ENCODE measurements at places on chromosomes 2 and 18.

DNA sequence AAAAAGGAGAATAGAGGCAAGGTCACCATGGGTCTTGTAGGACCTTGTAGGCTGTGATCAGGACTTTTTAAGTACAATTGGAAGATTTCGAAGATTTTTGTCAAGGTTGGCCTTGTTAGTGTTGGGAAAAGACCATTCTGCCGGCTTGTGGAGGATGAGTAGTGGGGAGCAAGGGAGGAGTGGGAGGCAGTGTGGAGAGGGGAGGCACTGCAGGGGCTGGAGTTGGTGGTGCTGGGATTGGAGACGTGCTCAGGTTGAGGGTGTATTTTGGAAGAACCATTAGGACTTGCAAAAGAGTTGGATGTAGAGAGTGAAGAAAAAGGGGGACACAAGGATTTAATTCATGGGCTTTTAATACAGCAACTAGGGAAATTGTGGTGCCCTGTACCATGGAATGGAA lies 397.1 kb downstream of the TSN start:
- no peak for DNase-seq

DNA sequence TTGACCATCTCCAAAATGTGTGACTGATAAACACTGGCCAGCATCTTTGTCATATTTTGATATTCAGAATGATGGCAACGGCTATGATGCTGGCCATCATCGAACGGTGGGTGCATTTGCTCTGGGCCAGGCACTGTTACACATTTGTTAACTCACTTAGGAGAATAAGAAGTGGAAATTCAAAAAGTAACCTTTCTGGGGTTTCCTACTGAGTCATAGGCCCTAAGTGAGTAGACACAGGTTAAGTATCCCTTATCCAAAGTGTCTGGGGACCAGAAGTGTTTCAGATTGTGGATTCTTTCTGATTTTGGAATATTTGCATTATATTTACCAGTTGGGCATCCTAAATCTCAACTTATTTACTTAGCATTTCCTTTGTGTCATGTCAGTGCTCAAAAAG lies 64.7 kb upstream of the TMEM87B start:
- DNase-seq, result no peak

DNA sequence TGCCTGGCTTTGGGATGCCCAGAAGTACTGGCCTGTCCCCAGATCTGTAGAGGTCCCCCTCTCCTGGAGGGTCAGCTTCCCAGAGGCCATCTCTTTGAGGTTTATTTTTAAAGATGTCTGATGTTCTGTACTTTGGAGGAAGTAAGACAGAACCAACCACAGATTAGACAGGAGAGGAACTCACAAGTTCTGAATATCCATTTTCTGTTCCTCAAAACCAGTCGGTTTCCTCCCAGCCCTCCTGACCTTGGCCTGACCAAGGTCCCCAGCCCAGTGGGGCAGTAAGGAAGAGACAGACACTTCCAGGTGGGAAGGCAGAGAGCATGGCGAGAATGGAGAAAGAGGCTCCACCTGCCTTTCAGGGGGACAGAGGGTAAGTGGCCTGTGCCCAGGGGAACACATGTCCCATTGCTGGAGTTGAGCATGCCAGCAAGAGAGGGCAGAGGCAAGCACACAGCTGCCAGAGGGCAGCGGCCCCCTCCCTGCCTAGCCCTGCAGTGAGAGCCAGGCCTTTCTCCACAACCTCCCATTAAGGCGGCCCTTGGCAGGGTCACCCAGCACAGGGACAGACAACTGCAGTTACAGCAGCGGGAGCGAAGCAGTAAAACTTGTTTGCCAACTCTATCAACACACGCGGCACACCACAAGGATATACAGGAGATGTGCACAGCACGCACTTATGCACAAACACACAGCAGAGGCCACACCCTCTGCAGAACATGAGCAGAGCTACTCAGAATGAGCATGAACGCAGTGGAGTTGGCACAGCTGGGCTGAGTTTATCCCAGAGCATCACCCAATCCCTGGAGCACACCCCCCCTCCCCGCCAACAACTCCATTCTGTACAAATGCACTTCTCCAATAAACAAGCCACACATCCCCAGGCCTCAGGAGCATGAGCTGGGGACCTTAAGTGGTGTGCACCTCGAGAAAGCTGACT lies 18.5 kb upstream of the SEMA4C start:
- DNase-seq, result no peak

- DNase-seq, result no peak
These were observed at the start of gene NETO1 for GRCh38 chr18:72867746-72868584. Gene NETO1 (minus strand): TSS chr18:72867987. CDS start chr18:72867291, 696 bp downstream.

GRCh38 chr2:172821370-172822338 lies 86.0 kb downstream of the RAPGEF4 start:
- peak; percentile 40 for DNase-seq

- DNase-seq, result no peak
These were observed 2.1 kb upstream of the TWIST2 start for GRCh38 chr2:238845583-238846377.

GRCh38 chr2:105760639-105761337 lies 16.1 kb downstream of the NCK2 start:
- DNase-seq, result no peak

DNA sequence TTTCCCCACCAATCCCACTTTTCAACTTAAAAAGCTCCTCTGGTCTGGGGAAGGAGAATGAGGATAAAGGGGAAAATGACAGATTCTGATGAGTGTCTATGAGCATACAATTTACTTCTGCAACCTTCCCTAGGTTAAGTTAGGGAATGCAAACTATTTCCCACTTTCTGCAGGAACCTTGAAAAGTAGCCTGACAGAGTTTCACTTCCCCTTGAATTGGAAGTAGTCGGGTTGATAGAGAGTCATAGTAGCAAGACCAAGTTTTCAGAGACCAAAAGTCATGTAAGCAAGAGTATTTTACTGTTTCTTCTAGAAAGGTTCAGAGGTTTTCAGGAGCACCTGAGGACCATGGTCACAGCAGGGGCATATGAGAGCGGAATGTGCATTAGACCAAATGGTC lies 815.1 kb downstream of the CPS1 start:
- DNase-seq, result no peak

- no peak for DNase-seq
These were observed 7.6 kb upstream of the LPIN1 start for GRCh38 chr2:11738589-11739436.

- DNase-seq, result peak; percentile 7
These were observed 387.8 kb downstream of the ZNF521 start for GRCh38 chr18:24964216-24964615.

GRCh38 chr2:181074457-181074856 lies 94.1 kb downstream of the UBE2E3 start:
- no peak for DNase-seq

DNA sequence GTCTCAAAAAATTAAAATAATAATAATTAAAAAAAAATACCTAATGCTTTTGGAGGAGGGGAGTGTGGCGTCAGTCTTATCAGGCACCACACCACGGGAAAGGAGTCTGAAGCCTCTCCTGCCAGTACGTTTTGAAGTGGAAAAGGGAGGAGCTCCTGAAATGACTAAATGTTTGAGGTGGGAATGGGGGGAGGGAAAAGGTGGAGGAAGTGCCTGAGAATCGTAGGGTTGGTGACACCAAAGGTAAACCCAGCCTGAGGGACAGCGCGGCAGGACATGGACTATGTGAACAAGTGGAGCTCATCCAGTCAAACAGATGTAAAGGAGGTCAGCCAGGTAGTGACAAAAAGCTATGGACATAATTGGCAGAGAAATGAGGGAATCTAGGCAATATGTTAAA lies 42.2 kb upstream of the EPHA4 start:
- DNase-seq, result no peak

- DNase-seq, result no peak
These were observed 142.4 kb downstream of the NDUFA10 start for GRCh38 chr2:239882781-239883180.

GRCh38 chr2:159226059-159226461 lies 60.4 kb downstream of the WDSUB1 start:
- DNase-seq, result peak; percentile 54

- no peak for DNase-seq
These were observed 10.8 kb downstream of the LRRFIP1 start for GRCh38 chr2:237638176-237638575.

- DNase-seq, result no peak
These were observed 198.9 kb upstream of the RND3 start for GRCh38 chr2:150686391-150686790.

DNA sequence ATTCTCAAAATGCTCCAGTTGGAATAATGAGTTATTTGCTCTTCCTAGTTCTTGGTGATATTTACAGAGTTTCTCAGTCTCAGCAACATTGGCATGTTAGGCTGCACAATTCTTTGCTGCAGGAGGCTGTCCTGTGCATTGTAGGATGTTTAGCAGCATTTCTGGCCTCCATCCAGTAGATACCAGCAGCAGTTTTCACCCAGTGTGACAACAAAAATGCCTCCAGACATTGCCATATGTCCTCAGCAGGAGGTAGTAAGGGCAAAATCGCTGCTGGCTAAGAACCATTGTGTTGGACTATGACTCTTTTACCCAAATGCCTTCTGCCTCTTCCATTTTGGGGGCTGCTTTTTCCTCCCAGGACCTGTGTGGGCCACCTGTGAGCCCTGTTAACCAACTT lies 50.4 kb downstream of the PAX8 start:
- DNase-seq, result no peak

DNA sequence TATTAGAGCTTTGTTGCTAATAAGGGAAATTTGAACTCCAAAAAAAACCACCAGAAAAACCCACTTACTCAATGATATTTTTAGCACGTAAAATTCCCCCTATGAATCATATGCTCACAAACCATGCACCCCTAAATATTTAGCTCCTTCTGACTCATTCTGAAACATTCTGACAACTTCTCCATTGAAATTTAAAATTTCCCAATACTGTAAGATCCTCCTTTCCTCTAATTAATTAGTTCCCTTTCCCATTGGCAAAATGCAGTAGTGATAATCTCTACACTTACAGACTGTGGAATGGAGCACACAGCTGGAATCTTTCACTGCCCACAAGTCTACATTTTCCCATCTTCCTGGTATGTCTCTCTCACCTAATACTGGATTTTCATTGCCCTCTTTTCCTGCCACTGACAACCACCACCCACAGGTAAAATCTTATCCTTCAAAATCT lies 215.8 kb upstream of the ACVR2A start:
- DNase-seq, result no peak

DNA sequence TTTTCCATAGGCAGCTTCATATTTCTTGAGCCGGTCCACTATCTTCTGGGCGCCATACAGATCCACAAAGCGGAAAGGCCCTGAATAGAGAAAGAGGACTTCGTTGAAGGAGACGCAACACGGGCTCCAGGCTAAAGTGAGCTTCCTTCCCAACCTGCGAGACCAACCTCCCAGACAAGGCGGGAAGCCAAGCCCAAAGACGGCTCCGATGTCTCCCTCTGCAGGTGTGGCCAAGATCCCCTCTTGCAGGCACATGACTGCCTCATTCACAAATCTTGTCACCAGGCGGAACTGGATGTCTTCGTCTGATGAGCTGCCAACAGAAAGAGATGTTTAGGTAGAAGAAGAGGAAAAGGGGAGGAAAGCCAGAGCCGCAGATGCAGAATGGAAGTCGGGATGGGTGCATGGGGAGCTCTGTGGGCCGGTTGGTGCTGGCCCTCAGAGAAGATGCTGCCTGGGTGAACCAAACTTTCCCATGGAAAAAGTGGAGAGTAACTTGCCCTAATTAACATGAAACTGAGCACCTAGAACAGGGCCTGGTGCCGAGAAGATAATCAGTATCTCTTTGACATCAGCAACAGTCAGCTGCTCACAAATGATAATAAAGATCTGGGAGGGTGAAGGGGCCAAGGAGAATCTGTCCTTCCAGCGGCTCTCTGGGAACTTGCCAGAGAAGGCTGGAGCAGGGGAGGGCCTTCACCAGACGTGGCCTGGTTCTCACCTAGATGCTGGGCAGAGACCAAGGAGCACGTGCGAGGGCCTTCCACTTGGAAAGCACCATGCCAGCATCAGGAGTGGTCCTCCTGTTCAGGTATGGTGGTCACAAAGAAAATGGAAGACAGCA lies 18.6 kb downstream of the GAREM2 start:
- DNase-seq, result no peak

- no peak for DNase-seq
These were observed 77.2 kb downstream of the NEURL3 start for GRCh38 chr2:96427917-96428316.

- DNase-seq, result peak; percentile 80
These were observed 110.8 kb upstream of the OTOS start for GRCh38 chr2:240250985-240251847.

DNA sequence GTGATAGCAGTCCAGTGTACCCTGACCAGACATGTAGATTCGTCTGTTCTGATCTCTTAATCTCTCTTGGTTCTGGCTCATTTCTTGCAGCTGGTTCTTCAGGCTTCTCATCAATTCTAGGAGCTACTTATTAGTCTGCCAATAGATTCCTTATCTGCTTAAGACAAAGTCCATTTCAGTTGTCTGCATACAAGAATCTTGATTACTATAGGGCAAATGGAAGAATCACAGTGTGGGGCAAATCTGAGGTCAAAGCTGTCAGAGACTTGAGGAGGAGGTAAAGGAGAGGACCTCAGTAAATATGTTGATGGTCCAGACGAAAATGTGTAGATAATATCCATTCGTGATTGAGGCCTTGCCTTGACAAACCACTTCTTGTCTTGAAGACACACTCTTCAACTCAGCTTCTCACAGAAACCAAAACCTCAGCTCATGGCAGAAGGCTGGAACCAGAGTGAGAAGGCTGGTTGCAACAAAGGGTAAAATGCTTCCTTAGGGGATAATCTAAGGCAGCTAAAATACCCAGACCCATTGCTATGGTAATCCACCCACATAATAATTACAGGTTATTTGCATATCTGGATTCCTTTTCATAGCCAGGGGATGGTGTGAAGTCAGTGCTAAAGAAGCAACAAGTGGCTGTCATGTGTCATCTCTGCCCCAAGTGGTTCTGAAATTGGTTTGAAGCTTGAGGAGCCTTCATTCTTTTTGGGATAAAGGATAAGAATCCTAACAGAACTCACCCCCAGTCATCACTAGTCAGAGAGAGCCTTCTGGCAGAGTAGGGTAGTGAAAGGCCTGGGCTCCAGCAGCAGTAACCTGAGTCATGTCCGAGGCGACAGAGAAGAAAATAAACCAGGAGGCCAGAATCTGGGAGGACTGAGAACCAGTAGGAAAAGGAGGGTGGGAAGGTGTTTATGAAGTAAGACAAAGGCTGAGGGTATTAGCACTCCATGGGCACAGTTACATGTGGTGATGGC lies 29.2 kb upstream of the PELI1 start:
- DNase-seq, result no peak

DNA sequence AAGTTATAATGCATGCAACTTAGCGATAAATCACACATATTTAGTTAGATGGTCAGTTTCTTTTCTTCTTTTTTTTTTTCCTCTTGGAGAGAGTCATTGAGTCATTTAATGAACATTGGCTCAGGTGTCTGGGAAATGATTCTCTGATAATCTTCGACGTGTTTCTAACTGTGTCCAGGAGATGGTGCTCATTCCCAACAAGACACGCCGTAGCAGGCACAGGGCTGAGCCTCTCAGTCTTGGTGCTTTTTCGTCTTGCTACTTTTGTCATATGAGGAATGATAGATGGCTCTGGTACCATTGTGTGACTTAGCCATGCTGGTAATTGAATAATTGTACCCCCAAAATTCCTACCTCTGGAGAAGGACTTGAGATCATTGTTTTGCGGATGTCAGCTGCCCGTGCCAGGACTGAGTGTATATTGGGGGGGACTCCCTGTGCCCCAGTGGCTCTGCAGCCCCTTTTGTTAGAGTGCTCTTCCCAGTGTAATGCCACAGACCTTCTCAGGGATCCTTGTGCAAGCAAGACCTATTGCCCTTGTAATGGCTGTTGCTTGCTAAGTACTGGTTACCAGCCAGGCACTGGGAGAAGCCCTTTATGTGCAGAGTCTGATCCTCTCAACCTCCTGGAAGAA lies 107.6 kb upstream of the CYRIA start:
- peak; percentile 25 for DNase-seq

Measured in foreskin melanocyte (primary cell).